ENCODE measurements at places on chromosomes 1 and 21. TPM values are rescaled to one million over a fixed set of nuclear protein-coding genes. Genes with fewer than 3 reads are reported as not detected.

DNA sequence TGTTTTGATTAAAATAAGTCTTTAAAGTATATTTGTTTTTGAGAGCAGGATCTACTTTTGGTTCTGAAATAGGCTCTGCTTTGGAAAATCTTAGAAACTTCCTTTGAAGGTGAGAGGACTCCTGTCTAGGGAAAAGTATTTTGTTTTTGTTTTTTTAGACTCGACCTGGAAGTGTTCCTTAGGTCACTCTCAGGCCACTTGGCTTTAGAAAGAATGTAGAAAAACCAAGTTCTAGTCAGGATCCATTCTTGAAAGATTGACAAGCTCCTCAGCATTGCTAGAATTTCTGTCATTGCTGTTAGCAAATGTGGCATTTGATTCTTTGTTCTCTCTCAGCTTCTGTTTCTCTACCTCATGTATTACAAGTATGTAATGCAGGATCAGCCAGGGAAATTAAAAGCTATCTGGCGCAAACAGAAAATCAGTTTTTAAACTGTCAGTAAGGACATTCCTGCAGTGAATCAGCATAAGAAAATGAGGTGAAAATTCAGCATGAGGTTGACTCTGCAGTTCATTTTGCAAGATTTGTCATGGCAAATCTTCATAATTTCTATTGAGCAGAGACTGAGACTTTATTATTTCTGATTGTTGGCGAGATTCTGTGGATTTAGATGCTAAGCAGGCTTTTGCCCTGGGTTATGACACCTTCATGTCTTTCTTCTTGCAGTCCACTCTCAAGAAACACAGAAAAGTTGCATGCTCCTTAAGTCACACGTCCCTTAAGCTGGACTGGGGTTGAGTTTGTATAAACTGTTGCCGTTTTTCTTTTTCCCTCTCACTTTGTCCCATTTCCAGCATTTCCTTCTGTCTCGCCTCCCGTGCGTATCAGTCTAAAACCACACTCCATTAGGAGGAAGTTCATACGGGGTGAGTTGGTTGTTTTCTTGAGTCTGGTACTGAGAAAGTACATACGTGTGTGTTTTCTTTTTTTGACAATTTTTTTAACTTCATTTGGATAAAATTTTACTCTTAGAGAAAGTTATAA lies 12.6 kb downstream of the NTPCR start:
- no peak for DNase-seq

DNA sequence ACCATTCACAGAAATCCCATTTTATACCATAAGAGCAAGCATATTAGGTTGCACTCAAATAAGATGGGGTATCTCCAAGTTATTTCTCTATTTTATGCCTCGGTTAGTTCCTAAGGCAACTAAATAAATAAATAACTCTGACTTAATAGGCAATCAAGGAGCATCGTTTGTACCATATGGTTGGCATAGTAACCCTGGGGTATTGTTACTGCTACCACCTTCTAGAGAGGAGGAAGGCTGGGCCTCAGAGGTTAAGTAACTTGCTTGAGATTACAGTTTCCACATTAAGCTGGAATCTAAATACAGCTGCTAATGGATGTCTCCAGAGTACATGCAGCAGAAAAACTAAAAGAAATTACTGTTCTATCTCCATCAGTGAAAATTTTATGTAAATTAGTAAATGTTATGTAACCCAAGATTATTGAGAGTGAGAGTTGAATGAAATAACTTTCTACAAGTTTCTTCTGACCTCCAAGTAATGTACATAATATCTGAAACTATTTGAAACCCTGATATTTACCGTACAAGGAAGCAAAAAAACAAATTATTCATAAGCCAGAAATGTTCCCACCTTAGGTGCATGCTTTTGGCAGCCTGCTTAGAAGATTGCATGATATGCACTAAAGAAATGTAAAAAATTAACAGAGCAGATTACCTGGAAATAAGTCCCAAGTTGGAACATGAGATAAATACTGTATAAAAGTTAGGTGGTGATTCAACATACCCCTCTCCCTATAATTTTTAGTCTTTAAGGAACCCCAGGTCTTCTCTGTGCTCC lies 127.0 kb downstream of the CRB1 start:
- DNase-seq, result no peak

DNA sequence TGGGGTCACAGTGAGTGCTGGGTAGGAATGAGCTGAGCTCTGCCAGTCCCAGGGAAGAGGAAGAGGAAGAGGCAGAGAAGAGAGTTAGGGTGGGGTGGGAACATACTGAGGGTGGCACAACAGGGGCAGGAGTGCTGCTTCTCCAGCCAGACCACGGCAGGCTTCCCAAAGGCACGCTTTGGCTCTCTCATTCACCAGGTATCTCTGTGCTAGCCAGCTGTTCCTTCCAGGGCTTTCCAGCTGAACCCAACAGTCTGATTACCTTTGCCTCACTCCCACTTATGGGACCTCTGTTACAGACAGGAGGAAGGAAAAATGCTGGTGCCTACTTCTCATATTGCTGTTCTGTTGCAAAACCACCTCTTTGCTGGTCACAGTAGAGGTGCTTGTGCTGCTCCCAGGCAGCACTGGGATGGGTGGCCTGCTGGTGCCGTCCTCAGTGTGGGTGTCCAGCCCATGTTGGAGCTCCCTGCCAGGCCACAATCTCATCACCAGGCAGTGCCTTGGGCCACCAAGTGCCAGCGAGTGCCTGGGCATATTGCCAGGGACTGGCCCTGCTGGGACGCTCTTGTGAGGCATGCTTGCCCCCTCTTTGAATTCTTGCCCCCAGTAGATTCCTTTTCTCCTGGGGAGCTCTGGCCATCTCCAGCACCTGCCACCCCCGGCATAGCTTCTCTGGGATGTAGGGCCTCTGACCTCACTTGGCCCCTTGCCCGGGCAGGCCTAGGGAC lies 2.1 kb downstream of the ADORA1 start:
- DNase-seq, result no peak

The GJA8 gene
- not detected for total RNA-seq

The CENPL gene
- 26.2 TPM for total RNA-seq

The IFNGR2 gene
- 16.2 TPM for total RNA-seq
